ENCODE measurements at places on chromosomes 13 and 19.

GRCh38 chr13:113488283-113488682 is 2.2 kb downstream of the DCUN1D2 start:
- no peak for DNase-seq

GRCh38 chr19:33488826-33489225 is 32.8 kb downstream of the PEPD start:
- no peak for DNase-seq

GRCh38 chr13:110942248-110942981 is 27.5 kb upstream of the ANKRD10 start:
- no peak for DNase-seq

DNA sequence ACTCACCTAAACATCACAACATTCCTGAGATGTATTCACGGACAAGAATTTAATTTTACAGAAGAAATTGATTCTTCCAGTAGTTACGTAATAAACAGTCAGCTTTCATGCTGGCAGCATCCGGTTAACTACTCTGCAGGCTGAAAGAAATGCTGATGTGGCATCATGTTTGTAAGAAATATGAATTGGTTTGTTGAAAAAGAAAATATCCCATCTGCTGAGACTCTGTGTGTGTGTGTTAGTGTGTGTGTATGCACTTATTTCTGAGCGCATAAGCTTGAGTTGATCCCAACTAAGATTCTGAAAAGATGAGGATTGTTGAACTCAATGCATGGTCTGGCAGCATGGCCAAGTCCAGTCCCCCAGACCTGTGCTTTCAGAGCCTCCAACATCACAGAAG is 74.3 kb upstream of the FAM216B start:
- no peak for DNase-seq

DNA sequence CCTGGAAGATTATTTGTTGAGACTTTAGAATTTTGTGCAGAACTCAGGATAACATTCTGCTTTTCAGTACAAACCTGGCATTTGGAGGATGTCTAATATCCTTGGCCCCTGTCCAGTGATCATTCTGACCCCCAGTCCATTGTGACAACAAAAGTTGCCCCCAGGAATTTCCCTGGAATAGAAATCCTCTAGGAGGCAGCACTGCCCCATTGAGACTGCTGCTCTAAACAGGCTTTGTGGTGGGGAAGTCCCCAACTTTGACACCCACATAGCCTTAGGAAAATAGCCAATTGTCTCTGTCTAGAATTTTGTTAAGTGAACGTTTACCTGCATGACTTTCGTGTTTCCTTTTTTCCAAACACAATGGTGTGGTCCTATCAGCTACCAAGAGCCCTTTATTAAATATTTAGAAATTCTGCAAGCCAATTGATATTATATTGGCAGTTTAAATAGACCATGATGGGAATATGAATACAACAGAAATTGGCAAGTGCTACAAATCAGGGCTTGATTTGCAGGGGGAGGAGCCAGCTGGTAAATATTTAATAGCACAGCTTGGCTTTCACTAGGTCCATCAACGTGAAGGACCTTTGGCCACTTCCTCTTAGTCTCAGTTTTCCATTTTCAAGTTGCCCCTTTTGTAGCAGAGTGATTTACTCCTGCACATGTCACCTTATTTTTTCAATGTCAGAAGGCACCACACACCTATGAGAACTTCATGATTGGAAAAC is 451.7 kb downstream of the EFNB2 start:
- DNase-seq, result peak; percentile 6

- peak; percentile 54 for DNase-seq
Measured at GRCh38 chr19:35090506-35091214, 25.0 kb upstream of the FXYD3 start.

DNA sequence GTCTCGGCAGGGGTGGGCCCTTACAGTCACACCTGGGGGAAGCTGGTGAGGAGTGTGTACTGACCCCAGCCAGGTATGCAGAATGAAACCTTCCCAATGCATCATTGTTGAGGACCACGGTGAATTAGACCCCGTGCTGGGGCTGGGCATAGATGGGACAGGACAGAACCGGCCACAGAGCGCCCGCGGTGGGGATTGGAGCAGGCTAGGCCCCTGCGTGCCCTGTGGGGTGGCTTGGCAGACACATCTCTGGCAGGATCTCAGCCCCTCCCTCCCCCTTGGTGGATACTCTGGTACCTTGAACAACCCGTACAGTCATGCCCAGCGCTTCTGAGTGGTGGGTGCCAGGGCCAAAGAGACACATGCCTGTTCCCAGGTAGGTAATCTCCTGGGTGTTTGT is 200.6 kb downstream of the TEX29 start:
- no peak for DNase-seq

DNA sequence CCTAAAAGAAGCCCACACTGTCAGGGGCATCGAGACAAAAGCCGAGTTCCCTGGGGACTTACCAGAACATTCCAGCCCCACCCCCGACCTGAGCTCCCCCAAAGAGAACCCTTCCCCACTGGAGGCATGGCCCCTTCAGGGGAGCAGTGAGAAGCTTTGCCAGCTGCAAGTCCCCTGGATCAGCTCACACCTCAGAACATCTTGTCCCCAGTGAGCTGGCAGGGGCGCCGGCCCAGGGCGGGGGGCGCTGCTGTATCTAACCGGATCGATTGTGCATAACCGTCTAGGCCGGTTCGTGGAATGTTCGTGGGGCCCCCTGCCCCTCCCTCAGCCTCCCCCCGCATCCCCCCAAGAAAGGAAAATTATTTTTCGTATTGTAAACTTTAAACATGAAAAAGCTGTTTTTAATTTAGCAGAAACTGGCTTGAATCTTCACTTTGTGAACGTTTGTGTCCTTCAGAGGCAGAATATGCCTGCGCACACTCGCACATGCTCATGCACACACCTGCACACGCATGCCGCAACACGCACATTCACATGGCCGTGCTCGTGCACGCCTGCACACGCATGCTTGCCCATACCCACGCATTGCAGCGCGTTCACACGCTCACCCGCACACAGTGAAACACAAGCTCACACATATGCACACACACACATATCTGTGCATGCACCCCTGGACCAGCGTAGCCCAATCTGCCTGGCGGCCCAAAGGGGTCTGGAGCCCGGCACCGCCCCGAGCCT is 12.0 kb upstream of the CRTC1 start:
- no peak for DNase-seq

- DNase-seq, result no peak
Measured at GRCh38 chr19:33654840-33655508, 33.2 kb downstream of the CHST8 start.

DNA sequence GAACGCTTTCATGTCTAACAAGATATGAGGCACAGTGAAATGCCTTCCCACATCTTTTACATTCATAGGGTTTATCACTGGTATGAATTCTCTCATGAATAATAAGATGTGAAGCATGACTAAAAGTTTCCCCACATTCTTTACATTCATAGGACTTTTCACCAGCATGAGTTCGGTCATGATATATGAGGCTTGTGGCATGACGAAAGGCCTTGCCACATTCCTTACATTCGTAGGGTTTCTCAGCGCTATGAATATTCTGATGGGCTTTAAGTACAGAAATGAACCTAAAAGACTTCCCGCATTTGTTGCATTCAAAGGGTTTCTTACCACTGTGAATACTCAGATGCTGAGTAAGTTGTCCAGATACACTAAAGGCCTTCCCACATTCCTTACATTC is 21.3 kb downstream of the ZNF607 start:
- no peak for DNase-seq

- peak; percentile 65 for DNase-seq
Measured at GRCh38 chr13:30464496-30465342, 1.0 kb downstream of the HMGB1 start.

GRCh38 chr13:75875450-75875849 is 239.3 kb downstream of the LMO7 start:
- DNase-seq, result no peak

DNA sequence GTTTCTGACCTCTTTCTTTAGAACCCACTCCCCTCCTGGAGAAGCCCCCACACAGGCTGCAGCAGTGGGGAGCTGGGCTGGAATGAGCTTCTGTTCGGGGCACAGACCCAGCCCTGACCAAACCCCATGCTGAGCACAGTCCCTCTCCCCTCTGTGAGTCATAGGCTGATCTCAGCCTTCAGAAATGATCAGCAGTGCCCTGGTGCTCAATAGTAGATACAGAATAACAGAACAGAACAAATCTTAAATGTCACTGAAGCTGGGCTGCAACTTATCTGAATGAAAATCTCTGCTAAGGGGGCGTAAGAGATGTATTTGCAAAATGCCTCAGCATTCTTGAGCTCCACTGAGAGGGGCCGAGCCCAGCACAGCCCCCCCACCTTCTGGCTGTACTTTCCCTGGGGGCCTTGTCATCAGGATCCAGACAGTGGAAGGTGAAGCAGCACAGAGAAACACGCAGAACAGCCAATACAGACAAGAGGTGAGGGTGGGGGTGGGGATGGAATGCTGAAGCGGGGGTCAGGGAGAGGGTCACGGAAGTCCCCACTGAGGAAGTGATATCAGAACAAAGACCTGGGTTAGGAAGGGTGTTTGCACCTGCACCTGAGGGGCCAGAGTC is 9.9 kb downstream of the ZNF665 start:
- no peak for DNase-seq

DNA sequence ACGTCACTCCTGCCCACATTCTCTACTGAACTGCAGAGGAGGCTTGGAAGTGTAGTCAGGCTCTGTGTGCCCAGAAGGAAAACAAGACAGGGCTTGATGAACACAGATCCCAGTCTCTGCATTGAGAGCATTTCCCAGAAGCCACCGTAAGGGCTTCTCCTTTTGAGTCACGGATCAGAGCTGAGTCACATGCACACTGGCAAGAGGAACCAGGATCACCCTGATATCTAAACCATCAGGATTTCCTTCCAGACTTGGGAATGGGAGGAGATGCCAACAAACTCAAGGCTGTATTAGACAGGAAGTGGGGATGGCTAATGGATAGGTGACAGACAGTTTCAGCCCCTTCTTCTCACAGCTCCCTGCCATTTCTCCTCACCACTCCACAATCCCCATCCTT is 17.7 kb upstream of the FBXO17 start:
- no peak for DNase-seq

Measured in HepG2 (cell line).